Dermis blood vessel endothelial cell (primary cell): ENCODE measurements at places on chromosomes 3 and 15.

DNA sequence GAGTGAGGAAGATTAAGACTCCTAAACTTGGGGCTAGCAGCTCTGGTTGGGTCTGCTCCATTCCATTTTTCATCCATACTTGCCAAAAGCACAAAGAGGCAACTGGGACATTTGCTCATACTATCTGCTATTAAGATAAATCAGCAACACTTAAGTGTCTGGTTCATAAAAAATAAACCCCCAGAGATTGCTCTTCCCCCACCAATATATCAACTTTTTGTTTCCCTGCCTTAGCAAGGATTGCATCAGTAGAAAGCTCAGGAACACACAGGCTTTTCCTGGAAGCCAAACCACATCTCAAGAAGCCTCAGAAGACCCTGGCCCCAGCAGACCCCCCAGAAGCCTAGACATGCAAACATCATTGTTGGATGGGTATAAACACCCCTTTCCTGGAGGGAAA, 232.4 kb upstream of the WNT5A start:
- DNase-seq: no peak

DNA sequence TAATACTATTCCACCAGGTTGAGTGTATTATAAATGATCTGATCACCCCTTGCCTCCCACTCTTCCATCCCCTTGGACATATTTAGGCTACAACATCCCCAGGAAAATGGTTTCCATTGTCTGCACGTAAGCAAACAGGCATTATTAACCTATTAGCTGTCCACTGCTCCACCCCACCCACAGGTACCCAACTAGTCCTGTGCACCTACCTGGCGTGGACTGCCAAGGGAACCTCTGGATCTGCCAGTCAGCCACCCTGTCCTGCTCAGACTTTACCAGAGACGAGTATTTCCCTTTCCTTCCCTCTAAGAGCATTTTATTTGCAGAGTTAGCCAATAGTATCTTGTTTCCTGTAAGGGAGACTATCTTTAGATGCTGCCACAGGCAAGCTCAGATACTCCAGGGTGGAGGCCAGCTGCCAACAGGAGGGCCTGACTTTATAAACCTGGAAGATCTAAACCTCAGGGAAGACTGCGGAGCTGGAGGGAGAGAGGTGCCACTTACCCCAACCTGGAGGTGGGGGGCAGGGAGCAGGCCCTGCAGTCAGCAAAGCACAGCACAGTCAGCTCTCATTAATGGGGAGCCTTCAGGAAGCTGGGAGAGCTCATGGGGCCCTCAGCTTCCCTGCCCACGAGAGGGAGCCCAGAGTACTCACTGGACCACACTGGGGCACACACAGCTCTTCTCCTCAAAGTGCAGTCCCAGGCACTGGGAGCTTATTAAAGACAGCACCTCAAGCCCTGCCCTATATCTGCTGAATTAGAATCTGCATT, at the start of gene CX3CR1:
Gene CX3CR1 (minus strand): TSS at position 292 of the 773 bp plus-strand sequence. CDS start 13,527 bp downstream, outside the sequence.
- DNase-seq: no peak

DNA sequence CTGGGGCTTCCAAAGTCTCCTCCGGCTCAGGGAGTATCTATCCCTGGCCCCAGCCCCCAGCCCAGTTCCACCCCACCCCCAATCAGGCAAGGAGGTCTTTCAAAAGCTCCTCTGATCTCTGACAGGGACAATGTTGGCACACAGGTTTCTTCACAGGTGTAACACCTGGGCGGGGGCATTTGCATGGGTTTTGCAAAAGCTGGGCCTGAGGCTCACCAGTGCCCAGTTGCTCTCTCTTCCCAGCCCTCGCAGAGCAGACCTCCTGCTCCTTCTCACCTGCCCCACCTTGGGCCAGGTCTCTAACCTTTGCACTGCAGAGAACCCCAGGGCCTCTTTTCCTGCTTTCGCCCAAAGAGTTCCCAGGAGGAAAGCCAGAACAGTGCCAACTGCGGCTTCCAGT, 8.6 kb upstream of the CSK start:
- no peak for DNase-seq

DNA sequence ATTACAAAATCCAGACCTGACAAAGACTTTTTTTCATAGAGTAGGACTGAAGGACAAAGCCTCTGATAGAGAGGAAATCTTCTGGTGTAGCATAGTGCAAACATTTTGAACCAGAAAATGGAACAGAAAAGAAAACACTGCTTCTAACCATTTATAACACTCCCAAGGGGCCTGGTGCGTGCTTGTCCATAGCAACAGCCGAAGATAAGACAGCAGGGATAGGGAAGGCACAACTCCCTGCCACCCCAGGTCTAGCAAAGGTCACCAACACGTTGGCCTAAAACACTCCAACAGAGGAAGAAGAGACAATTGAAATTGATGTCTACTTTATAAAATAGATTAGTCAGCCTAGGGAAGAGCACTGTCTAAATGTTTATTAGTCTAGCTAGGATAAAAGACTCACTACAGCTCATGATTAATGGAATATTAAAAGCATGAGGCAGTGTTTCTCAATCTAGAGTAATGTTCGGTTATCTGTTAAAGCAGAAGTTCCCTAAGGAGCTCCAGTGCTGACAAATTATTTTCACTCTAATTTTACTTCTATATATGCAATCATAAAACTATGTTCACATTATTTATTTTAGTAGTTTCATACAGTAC, 145.2 kb downstream of the P3H2 start:
- no peak for DNase-seq

DNA sequence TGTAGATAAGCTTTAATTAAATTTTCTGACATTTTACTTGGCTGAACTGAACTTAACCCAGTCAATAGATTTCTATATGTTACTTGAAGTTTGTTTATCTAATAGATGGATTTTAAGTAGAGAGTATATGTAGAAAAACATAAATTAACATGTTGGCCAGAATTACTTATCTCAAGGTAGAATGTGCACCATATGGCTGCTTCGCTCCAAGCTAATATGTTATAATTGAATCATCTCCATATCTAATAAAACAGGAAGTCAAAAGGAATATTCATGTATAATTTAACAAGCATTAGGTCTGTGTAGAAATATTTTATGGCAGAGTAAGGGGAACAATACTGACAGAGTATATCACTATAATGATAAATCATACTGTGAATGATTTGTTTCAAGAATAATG, 650.7 kb upstream of the ALCAM start:
- no peak for DNase-seq

DNA sequence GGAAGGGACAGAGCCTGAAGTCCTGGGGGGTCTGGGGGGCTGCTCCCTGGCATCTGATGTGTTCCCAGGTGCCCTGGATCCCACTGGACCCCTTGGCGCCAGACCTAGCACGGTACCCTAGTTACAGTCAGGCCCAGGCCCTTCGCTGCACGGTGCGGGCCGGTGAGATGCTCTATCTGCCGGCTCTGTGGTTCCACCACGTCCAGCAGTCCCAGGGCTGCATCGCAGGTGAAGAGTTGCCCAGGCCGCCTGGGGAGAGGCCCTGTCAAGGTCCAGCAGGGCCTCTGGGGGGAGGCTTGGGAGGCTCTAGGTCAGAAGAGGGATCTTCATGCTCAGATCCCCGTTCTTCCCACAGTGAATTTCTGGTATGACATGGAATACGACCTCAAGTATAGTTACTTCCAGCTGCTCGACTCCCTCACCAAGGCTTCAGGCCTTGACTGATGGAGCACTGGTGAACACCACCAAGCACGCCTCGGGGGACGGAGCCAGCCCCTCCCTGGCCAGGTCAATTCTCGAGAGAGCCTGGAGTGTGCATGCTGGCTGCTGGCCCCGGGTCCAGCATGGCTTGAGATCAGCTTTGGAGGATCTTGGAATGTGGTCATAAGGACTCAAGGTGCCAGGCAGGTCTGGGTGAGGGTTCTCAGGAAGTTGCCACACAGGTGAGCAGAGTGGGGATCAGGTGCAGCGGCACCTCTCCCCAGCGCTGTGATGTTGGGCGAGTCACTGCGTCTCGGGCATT, 1.8 kb upstream of the PLA2G4B start:
- no peak for DNase-seq

GRCh38 chr3:134085034-134085775, 55.5 kb upstream of the SLCO2A1 start:
- DNase-seq: no peak

DNA sequence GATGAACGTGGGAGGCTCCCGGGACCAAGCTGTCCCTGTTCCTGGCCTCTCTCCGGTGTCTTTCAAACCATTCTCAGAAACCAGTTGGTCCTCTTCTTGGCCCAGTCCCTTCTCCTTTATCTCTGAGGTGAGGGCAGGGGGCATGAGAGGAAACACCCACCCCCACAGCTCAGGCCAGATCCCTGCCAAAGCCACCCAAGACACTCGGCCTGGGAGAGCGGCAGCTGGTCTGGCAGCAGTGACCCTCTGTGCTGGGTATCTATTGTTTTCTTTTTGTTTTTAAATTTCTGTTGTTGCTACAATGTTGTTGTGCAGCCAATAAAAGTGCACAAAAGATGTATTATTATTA, 27.3 kb downstream of the ACSBG1 start:
- DNase-seq: no peak

- DNase-seq: no peak
Observed at GRCh38 chr3:184077881-184078280, 19.0 kb upstream of the HTR3E start.
